Left renal cortex interstitium (tissue), 4 donors: ENCODE measurements at places on chromosomes 2 and 18. TPM values are rescaled to one million over a fixed set of nuclear protein-coding genes. Genes with fewer than 3 reads are reported as not detected.

Gene PLGLB2
- polyA plus RNA-seq: 8.8 TPM

Gene REG3G
- not detected for polyA plus RNA-seq

Gene INHBB
- polyA plus RNA-seq: 0.11 TPM

Gene TANC1
- polyA plus RNA-seq: 51.9 TPM

Gene MPP4
- polyA plus RNA-seq: 0.08 TPM

Gene FSIP2
- 2.5 TPM for polyA plus RNA-seq

- DNase-seq: no peak
Measured at GRCh38 chr2:136376798-136377211, 258.9 kb upstream of the CXCR4 start.

- no peak for DNase-seq
Measured at GRCh38 chr2:196590286-196590685, 49.2 kb upstream of the CCDC150 start.

GRCh38 chr2:119734047-119734446, 25.7 kb upstream of the PTPN4 start:
- no peak for DNase-seq

DNA sequence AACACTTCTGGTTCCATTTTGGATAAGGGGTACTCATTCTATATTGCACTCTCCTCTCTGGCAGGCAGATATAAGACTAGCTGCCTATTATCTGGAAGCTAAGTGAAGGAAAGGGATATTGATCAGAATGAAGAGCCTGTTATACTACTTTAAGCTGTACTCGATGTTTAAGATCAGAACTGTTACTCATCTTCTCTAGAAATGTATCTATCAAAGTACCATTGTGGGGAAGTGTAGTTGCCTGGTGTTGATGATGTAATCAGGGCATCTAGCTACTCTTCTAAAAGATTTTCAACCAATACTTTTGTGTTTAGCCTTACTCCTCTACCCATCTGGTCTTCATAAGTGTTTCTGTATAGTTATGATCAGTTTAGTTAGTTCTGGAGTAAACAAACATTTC, 5.8 kb downstream of the CAMKMT start:
- no peak for DNase-seq

DNA sequence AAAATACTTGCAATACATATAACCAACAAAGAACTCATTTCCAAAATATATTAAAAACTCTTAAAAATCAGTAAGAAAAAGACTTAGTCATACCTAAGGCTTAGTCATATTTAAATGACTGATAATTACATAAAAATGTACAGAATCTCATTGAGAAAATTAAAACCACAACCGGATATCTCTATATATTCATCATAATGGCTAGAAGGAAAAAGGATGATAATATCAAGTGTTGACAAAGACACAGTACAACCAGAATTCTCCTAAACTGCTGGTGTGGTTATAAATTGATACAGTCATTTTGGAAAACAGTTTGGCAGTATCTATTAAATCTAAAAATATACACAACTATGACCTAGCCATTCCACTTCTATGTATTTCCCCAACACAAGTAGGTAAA, 27.1 kb upstream of the IHH start:
- DNase-seq: no peak

- peak; percentile 91 for DNase-seq
Measured at GRCh38 chr2:231464576-231465540, 574 bp upstream of the NCL start.

DNA sequence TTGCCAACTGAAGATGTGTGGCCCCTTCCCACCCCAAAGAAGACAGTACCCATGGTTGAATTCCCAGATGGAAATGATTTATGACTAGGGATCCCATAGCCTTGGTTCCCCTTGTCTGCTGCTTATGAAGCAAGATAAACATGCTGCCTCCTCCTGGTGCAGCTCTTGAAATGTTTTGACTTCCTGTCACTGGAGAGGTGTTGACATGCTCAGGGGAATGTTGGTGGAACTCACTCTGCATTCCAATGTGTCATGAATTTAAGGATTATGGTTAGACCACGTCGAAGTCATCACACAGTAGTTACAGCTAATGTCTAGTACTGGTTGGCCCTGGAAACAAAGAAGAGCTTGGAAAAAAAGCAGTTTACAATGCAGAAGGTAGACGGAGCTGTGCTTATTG, 69.0 kb upstream of the FAM110C start:
- DNase-seq: no peak

GRCh38 chr2:230932556-230933511, 7.8 kb upstream of the GPR55 start:
- no peak for DNase-seq

- no peak for DNase-seq
Measured at GRCh38 chr2:147568109-147568508, 276.7 kb upstream of the ACVR2A start.

- no peak for DNase-seq
Measured at GRCh38 chr2:178871536-178871935, 64.3 kb upstream of the TTN start.

DNA sequence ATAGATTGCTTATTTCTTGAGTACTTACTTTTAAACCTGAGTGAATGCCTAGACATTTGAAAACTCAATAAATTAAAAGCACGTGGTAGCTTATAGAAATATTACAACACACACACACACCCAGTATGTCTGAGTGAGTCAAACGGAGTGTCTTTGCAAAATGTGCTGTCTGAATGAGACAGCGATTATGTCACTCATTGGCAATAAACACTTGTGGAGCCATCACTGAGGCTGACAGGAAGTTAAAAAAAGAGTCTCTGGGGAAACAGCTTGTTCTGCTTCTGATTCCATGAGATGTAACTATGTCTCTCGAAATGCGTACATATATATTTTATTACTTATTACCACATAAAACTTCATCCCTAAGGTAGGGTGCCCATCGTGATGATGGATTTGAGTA, 22.3 kb upstream of the VPS4B start:
- DNase-seq: no peak

DNA sequence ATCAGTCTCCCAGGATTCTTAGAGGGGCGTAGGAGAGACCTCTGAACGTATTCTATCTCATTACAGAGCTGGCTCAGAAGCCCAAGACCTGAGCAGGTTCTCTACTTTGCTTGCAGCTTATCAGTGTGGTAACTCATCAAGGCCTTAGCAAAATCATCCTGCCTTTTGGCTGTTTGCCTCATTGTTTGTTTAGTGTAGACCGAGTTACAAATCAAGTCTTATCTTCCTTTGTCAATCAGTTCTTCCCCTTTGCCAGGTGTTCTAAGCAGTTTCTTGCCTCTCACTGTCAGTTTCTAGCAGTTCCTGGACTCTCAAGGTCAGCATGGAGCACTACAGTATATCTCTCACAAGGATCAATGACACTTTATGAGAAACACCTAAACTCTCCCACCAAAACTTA, 30.9 kb upstream of the NAB1 start:
- no peak for DNase-seq

GRCh38 chr2:11416186-11416585, 49.8 kb downstream of the E2F6 start:
- DNase-seq: no peak

- DNase-seq: no peak
Measured at GRCh38 chr2:23449413-23449812, 64.4 kb downstream of the KLHL29 start.

DNA sequence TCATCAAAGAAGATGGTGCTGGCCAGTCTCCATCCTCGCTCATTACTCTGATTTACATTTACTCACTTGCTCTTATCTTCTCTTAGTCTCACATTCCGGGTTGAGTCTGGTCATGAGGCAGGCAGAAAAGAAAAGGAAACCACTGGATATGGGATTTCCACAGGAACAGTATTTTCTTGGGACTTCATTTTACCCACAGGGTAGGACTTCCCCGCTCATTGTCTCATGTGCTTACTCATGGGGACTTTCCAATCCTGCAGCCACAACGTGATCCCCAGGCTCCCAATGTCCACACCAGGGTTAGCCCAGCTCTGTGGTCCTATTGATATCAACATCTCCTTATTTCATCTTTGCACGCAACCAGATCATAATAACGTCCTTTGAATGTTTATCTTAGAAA, 373.8 kb downstream of the TMEM182 start:
- DNase-seq: no peak

DNA sequence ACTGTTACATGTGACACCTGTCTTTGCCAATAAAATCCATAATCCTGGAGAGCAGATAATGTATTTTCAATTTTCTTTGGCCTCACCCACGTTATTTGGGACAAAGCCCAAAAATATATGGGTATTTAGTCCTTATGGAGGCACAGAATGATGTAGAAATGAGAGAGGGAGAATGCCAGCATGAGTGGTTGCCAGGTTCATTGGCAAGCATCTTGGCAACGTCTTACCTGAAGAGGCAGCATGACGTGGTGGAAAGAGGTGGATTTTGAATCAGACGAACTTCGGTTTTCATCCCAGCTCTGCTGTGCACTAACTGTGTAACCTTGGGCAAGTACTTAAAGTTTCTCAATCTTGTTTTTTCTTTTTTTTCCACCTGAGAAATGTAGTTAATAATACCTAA, 969.6 kb upstream of the PIK3C3 start:
- DNase-seq: no peak

- DNase-seq: no peak
Measured at GRCh38 chr18:23537274-23537673, 34.0 kb downstream of the RMC1 start.

DNA sequence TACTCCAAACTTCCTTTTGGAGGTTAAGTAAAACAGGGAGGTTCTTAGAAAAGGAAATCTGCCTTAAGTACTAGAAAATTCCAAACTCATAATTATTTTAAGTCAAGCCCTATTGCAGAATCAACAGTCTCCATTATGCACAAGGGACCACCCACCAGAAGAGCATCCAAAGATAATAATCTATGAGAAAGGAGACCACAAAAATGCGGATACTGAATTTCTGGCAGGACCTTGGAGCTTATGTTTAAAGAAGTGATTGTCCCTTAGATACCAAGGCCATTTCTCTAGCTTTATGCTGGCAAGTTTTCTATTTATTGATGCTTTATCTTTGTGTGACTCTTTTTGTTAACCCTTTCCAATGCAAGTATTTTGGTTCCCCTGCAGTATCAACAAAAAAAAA, 404.0 kb upstream of the MMADHC start:
- DNase-seq: no peak

DNA sequence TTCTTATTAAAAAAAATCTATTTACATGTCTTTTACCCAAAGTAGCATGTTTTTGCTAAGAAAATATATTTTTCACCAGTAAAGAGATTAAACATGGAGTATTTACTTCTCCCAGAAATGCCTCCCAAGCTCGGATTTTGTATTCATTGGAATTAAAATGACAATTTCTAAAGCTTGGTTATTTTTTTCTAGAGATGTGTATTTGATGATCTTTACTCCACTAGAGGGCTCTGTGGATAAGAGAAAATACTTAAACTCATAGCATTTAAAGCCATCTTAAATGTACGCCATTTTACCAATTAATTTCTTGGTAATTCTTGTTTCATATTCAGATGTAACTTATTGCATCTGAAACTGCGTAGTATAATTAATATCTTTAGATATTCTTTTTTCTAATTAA, 461.4 kb downstream of the GALR1 start:
- DNase-seq: no peak

DNA sequence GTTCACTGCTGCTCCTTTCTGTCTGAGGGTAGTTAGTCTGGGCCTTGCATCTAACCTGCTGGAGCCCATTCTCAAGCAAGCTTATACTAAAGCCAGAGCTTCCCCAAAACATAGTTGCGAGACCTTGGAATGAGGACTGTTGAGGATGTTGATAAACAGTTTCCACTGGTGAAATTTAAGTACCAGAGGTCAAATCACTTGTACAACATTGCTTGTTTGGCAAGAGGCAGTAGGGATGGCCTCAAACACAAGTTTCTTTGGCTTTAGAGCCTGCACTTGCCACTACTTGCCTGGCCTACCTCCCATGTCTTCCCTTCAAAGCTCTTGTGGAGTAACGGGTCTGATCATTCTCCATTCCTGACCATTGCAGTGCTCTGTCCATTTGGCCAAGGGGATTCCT, 262.7 kb downstream of the FHOD3 start:
- no peak for DNase-seq
